ENCODE measurements at places on chromosomes 6 and 20. TPM values are rescaled to one million over a fixed set of nuclear protein-coding genes. Genes with fewer than 3 reads are reported as not detected.
A peak's percentile ranks its signal among the peaks of the same experiment; 100 is the strongest.

DNA sequence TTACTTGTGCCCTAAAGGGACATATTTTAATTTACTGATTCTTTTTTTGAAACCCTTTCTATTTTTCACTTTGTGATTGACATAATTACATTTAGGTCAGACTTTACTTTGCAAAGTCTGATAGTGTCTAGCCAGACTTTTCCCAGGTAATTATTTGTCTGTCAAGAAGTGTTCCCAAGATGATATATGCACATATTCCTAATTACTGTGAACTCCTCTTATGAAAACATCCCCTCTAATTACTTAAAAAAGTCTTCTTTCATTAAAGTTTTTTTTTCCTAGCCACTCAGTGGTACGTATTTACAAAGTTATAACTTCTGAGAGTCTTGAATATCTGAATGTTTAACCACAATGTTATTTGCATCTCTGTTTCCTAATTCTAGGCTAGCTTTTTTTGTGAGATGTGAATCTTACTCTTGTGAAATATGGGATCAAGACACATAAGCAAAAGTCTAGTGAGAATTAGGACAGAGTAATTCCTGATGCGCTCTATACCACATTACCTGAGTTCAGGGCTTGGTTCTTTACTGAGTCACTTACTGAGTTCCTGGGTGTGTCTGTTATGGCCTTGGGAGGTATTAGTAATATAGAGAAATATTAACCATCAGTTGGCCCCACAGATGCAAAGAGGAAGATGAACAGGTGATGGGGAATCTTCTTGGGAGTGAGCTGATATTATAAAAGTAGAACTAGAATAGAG lies 27.9 kb downstream of the FAM83B start:
- no peak overlapping the region for H3K27ac ChIP-seq
- H3K27me3 ChIP-seq: no peaks in the 10 kb centered on the region
- H3K36me3 ChIP-seq: no peaks in the 10 kb centered on the region
- no peak for DNase-seq
- H3K4me1 ChIP-seq: no peaks in the 10 kb centered on the region

- no peak overlapping the region for H3K4me3 ChIP-seq
- no peak overlapping the region for H3K27ac ChIP-seq
- DNase-seq: no peak
- no peaks in the 10 kb centered on the region for H3K36me3 ChIP-seq
These were observed 22.9 kb downstream of the RNF182 start for GRCh38 chr6:13947611-13948178.

DNA sequence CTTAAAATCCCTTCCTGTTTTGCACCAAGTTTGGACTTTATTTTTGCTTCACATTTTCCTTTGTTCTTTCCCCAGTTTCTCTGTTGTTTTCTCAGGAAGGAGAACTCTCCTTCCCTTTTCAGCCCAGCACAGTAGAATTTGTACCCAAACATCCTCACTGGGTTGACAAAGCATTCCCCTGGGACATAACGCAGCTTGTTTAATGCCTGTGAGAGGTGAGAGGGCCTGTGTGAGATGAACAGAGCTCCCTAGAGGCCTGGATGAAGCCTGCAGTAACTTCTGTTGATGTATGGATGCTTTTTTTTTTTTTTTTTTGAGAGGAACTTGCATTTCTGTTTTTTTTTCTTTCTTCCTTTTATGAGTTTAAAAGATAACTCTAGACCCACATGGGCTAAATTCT lies 104.9 kb upstream of the SLC22A23 start:
- H3K4me1 ChIP-seq: no peaks in the 10 kb centered on the region
- H3K36me3 ChIP-seq: no peaks in the 10 kb centered on the region
- no peak for DNase-seq

- no peak overlapping the region for H3K4me3 ChIP-seq
- DNase-seq: no peak
- H3K4me1 ChIP-seq: no peaks in the 10 kb centered on the region
- H3K27me3 ChIP-seq: no peaks in the 10 kb centered on the region
- no peaks in the 10 kb centered on the region for H3K36me3 ChIP-seq
These were observed 1243.1 kb upstream of the ADGRB3 start for GRCh38 chr6:67391955-67392354.

- no peaks in the 10 kb centered on the region for H3K36me3 ChIP-seq
- DNase-seq: no peak
- H3K27ac ChIP-seq: no peak overlapping the region
- no peaks in the 10 kb centered on the region for H3K4me1 ChIP-seq
These were observed 69.7 kb downstream of the HIVEP1 start for GRCh38 chr6:12081771-12082170.

- peak; percentile 82 for DNase-seq
- H3K36me3 ChIP-seq: no peaks in the 10 kb centered on the region
- H3K27ac ChIP-seq: peak overlapping the region; percentile 82
These were observed 455.0 kb downstream of the RFPL4B start for GRCh38 chr6:112802144-112802543.

DNA sequence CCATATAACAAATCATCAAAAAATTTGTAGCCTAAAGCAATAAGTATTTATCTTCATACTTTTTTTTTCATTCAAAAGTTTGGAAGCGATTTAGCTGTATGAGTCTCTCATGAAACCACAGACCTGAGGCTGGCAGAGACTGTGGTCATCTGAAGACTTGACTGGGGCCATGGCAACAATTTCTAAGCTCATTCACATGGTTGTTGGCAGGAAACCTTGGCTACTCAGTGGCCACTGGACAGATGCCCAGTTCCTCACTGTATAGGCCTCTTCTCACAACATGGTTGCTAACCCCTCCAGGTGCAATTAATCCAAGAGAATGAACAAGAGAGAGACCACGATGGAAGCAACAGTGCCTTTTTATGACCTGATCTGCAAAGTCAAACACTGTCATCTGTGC lies 235.9 kb downstream of the BTBD3 start:
- H3K27ac ChIP-seq: no peak overlapping the region
- no peak overlapping the region for H3K4me3 ChIP-seq
- H3K27me3 ChIP-seq: no peaks in the 10 kb centered on the region
- no peaks in the 10 kb centered on the region for H3K36me3 ChIP-seq
- no peak for DNase-seq

DNA sequence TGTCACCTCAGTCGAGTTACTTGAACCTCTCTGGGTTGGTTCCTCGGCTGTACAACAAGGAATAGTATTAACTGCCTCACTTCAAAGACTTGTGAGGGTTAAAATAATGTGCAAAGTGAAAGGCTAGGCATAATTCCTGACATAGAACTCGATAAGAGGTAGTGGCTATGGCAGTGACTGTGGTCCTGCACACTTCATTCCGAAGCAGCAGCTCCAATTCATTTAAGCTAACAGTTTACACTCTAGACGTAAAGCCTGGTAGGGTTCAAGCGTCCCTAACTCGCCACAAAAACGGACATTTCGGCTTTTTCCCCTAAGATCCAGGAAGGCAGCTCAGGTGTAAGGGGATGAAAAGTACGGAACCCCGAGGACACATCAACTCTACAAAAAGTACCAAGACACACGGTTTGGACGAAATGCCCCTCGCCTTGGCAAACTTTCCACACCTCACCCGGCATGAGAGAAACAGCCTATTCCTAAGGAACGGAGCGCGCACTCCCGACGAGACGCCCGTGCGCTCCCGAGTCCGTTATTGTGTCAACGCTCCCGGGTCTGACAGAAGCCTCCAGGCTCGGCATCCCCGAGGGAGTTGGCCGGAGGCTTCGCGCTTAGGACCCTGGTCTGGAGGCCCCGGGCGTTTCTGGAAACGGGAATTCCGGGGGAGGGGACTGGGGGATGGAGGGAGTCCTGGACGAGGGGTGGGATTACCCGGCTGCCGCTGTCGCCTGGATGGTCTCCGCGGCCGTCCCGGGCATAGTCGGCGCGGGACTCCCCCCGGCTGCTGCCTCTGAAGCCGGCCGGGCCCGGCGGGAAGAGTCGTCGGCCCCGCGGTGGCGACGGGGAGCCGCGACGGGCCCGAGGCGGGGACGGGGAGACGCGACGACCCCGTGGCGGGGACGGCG lies 937 bp downstream of the ZNF318 start:
- peaks cover 25% of the 10 kb centered on the region for H3K4me1 ChIP-seq
- no peaks in the 10 kb centered on the region for H3K27me3 ChIP-seq
- H3K4me3 ChIP-seq: peak overlapping the region; percentile 97
- peak; percentile 61 for DNase-seq
- H3K36me3 ChIP-seq: peaks cover 20% of the 10 kb centered on the region

DNA sequence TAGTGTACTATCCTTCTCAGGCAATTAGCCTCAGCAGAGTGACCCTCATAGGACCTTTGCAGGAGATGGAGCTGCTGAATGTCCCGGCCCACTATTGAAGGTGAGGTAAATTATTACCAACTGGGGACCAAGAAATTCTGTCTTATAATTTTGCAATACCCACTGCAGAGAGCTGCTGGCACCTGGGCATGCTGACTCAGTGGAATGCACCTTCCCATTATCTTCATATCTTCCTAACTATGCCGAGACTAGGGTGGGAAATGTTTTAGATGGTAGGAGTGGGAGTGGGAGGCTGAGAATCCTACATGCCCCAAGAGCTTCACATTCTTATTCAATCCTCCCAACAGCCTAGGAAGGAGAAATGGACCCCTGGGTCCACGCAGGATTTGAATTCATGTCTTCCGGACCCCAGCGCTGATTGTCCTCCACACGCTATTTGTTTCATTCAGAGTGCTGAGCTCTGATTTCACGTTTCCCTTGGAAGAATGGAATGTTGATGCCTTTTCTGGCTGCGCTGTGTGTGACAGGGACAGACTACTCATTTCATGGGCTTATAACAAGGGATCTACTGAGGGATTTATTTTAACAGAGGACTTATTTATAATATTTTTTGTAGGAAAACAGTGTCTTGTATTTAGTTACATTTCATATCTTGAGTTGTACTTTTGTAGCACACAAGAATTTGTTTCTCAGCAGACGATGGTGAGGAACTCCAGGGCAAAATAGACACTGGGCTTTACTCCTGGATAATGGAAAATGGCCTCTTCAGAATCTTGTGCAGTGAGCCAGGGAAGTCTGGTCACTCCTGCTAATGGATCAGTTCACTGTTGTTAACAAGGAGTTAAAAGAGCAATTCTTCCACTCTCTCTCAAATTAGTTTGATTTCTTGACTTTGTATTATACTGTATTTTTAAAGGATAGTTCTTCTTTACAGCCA lies 66.4 kb downstream of the FYN start:
- H3K27ac ChIP-seq: no peak overlapping the region
- no peaks in the 10 kb centered on the region for H3K36me3 ChIP-seq
- DNase-seq: no peak
- H3K4me1 ChIP-seq: peaks cover 36% of the 10 kb centered on the region

- no peaks in the 10 kb centered on the region for H3K36me3 ChIP-seq
- no peak for DNase-seq
- H3K27me3 ChIP-seq: no peaks in the 10 kb centered on the region
These were observed 3.9 kb downstream of the RHAG start for GRCh38 chr6:49632727-49633126.

- no peak overlapping the region for H3K27ac ChIP-seq
- H3K4me1 ChIP-seq: peaks cover 12% of the 10 kb centered on the region
- peaks cover 12% of the 10 kb centered on the region for H3K36me3 ChIP-seq
- no peaks in the 10 kb centered on the region for H3K27me3 ChIP-seq
- no peak overlapping the region for H3K4me3 ChIP-seq
These were observed 2.6 kb upstream of the ZSCAN12 start for GRCh38 chr6:28402197-28402596.

- no peaks in the 10 kb centered on the region for H3K36me3 ChIP-seq
- no peaks in the 10 kb centered on the region for H3K27me3 ChIP-seq
- peak; percentile 28 for DNase-seq
These were observed 4.2 kb upstream of the NCR3 start for GRCh38 chr6:31597006-31597405.

DNA sequence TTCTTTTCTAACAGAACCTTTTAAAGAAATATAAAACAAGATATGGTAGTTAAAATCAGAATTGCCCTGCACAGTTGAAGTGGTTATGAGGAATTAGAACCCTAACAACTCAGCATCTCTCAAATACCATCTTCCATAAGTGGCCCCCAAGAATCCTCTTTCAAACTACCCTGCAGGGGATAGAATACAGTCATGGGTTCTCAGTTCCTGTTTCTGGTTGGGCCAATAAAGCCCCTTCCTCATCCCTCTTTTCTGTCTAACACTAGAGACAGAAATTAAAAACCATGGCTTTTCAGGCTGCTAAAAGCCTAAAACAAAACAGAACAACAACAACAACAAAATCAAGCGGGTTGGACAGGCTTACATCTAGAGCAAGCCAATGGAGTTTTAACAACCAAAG lies 6.7 kb upstream of the LCA5 start:
- no peak overlapping the region for H3K4me3 ChIP-seq
- peaks cover 27% of the 10 kb centered on the region for H3K4me1 ChIP-seq
- H3K27me3 ChIP-seq: no peaks in the 10 kb centered on the region
- DNase-seq: no peak
- H3K36me3 ChIP-seq: 0 out of 2 replicates have a peak, but pooled peaks cover 4% of the 10 kb centered on the region

GRCh38 chr6:20879526-20879925 lies 345.3 kb downstream of the CDKAL1 start:
- no peaks in the 10 kb centered on the region for H3K27me3 ChIP-seq
- no peak overlapping the region for H3K4me3 ChIP-seq
- no peaks in the 10 kb centered on the region for H3K36me3 ChIP-seq

DNA sequence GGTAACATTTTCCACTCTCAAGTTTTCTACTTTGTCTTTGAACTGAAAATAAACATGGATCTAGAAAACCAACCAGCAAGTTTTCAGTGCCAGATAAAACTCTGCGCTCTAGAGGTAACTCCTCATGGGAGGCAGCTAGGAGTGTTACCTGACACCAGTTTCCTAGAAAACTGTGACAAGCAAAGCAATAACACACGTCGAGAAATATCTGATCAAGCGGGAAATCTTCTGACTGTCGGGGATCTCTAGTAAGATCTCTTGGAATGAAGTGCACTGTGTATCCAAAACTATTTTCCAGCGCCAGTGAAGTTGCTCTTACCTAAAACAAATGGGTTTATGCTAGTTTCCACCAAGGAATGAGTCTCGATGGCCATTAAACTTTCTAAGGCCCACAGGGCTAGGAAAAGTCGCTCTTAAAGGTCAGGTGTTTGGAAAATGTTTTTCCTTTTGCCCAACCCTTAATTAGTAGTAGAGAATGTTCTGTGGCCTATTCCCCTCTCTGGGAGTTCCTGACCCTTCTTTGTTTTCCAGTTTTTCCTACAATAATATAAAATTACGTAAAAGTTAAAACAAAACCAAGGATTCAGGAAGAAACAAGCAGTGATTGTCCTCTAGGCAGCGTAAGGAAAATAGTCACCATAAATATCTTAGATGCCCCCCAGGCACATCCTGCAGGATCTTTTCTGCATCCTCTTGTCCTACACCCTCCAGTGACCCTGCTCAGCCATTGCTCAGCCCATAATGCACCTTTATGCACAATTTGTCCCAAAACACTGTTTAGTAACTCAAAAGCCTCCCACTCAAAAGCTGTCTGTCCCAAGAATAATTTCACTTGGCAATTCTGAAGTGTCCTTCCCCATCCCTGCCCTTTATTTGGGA lies 137.7 kb upstream of the AKAP12 start:
- DNase-seq: no peak
- no peaks in the 10 kb centered on the region for H3K4me1 ChIP-seq
- H3K36me3 ChIP-seq: peaks cover 23% of the 10 kb centered on the region
- no peak overlapping the region for H3K27ac ChIP-seq
- no peak overlapping the region for H3K4me3 ChIP-seq

The OVOL2 gene
- not detected for total RNA-seq

The SULF2 gene
- total RNA-seq: 2.2 TPM

The HTR1B gene
- not detected for total RNA-seq

The HFE gene
- 3.5 TPM for total RNA-seq

The MEP1A gene
- 1.0 TPM for total RNA-seq

The SIM1 gene
- total RNA-seq: 1.1 TPM

The ZSCAN23 gene
- 2.6 TPM for total RNA-seq

The ELOVL4 gene
- 1.3 TPM for total RNA-seq

The SEL1L2 gene
- not detected for total RNA-seq

The ADGB gene
- total RNA-seq: not detected

The CGA gene
- total RNA-seq: not detected

The BAG2 gene
- 22.7 TPM for total RNA-seq

All from SJSA1 (cell line).